Chondrocyte (in vitro differentiated cells): ENCODE measurements at places on chromosomes 11 and 22. TPM values are rescaled to one million over a fixed set of nuclear protein-coding genes. Genes with fewer than 3 reads are reported as not detected.

The OR51A7 gene
- total RNA-seq = not detected in 3 replicates

The TYR gene
- total RNA-seq = not detected in 3 replicates

The APOBEC3H gene
- not detected in 3 replicates for total RNA-seq

The KRTAP5-2 gene
- total RNA-seq = not detected in 3 replicates

The MAPK11 gene
- total RNA-seq = 9.3 to 19.9 TPM (median 17.7 TPM) in 3 replicates

The MORC2 gene
- total RNA-seq = 29.3 to 31.6 TPM (median 29.6 TPM) in 3 replicates

The NCAM1 gene
- 3.4 to 6.0 TPM (median 3.9 TPM) in 3 replicates for total RNA-seq

The GPR83 gene
- 0.05 TPM in 1 of 3 replicates, not detected in the others for total RNA-seq

The PHOX2A gene
- not detected in 3 replicates for total RNA-seq

The NFAM1 gene
- total RNA-seq = not detected in 3 replicates

The PTDSS2 gene
- 30.0 to 32.5 TPM (median 32.0 TPM) in 3 replicates for total RNA-seq

The PRR14L gene
- total RNA-seq = 45.1 to 50.0 TPM (median 49.1 TPM) in 3 replicates

The PNPLA3 gene
- total RNA-seq = 2.5 to 3.5 TPM (median 2.5 TPM) in 3 replicates

The BANF1 gene
- 178 to 243 TPM (median 187 TPM) in 3 replicates for total RNA-seq

The MOGAT2 gene
- not detected in 3 replicates for total RNA-seq

The SPON1 gene
- total RNA-seq = 0.10 TPM in 1 of 3 replicates, not detected in the others
